ENCODE measurements at places on chromosomes 11 and 22. TPM values are rescaled to one million over a fixed set of nuclear protein-coding genes. Genes with fewer than 3 reads are reported as not detected.

GRCh38 chr11:92129811-92130210 is 94.8 kb upstream of the FAT3 start:
- ATAC-seq, result peak; percentile 30

- peak; percentile 20 for ATAC-seq
Observed at GRCh38 chr11:67276781-67277230, 10.5 kb downstream of the GRK2 start.

DNA sequence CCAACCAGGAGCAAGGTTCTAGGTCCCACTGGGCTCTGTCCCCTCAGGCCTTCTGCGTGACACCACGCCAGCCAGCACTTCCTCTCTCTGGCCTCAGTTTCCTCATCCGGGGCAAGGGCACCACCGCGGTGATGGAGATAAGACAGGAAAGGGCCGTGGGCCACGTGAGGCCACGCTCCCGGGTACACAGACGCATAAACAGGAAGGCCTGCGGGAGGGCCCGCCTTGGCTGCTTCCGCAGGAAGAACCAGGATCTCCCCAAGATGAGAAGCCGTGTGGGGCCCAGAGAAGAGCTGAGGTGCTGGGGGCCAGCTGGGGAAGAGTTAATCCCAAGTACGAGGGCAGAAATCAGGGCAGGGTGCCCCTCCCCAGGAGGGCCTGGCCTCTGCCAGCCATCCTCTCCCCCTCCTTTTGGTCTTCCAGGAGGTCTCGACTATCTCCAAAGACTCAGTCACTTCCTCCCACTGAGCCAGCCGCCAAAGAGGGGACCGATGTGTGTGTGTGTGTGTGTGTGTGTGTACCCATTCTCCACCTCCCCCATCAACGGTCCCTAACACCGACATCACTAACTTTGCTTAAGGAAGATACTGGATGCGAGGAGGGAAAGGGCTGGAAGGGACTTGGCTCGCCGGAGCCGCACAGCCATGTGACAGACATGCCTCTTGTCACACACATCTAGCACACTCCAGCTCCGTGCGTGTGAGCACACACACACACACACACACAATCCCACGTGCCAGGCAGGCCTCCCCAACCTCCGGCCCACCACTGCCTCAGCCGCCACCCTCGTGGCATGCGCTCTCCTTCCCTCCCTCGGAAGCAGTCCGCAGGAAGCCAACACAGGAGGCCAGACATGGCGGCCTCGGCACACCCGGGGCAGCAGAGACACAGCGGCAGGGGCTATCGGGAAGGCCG is 1.4 kb downstream of the MFNG start:
- ATAC-seq, result no peak

DNA sequence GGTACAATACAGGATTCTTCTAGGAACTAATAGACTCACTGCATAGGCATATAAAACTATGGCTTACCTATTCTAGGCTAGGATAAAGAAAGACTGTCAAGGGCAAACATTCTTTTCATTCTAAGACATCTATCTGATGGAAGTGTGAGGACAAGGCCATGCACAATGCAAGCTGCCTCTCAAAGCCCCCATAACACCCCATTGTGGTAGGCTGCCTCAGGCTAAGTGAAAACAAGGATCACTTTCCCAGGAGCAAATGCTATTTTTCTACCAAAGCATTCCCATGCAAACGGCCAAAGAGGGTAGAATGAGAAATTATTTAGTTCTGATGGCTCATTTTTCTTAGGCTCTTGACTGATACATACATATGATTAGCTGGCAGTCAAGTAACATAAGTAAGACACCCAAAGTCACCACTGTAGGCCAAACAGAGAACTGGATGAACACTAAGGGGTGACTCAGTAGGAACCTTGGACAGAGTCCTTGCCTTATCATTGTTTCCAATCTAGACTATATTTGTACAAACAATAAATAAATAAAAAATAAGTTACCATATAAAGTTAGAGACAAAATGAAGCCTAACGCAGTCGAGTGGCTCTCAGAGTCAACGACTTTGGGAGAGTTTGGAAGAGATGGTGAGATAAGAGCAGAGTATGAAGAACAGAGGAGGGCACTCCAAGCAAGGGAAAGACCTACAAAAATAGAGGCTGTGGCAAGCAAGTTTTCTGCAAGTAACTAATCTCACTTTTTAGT is 303.6 kb downstream of the SBF2 start:
- no peak for ATAC-seq

DNA sequence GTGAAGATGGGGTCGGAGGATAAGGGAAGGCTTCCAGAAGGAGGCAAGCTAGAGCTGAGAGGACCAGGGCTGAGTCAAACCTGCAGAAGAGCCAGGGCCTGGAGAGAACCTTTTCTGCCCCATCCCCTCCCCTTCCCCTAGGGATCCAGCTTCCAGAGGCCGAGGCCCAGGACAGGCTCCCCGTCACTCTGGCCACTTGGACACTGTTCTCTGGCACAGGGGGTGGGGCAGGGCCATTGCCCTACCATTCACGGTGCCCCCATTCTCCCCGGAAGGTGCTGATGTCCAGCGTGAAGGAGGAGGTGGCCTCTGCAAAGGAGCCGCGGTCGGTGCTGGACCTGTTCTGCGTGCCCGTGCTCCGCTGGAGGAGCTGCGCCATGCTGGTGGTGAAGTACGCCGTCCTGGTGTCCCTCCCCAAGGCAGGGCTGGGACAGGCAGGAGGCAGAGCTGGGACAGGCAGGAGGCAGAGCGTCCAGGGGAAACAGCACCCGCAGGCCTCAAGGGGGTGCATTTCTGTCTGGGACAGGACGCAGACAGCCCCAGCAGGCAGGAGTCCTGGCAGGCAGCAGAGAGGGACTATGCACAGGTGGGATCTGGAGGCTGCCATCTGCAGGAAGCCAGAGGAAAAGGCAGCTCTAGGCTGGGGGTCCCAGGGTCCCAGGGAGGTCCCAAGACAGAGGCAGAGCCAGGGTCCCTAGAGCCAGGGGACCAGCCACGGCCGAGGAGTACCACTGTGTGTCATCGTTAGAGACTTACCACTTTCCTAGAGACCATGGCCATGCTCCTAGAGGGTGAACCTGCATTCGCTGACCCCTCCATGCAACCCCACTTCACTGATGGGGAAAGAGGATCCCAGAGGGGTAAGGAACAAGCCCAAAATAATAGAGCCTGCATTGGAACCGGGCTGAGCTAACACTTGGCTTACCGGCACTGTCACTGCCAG is 25.8 kb upstream of the SLC22A12 start:
- ATAC-seq, result no peak

- peak; percentile 90 for ATAC-seq
Observed at GRCh38 chr11:84714316-84714780, 912.8 kb downstream of the DLG2 start.

DNA sequence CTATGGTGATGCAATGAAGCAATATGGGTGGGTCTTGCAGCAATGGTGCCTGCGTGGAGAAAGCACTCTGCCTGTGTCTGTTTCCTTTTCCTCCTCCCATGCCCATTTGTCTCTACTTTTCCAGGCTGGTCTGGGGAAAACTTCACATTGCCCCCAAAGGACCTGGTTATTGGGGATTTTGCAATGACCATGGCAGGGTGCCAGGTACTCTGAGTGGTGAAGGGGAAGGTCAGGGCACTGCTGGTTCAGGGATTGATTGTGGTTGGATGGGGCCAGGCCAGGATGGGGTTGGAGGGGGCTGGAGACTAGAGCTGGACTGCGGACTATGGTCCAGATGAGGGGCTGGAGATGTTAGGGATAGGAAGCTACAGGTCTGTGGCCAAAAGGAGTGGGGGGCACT is 92.1 kb downstream of the INSC start:
- no peak for ATAC-seq

Gene FDX1
- 9.9 TPM for total RNA-seq

Gene GUCY1A2
- total RNA-seq, result 4.5 TPM

Gene KRTAP5-11
- total RNA-seq, result not detected

All from motor neuron (in vitro differentiated cells).